Fibroblast of lung (primary cell): ENCODE measurements at places on chromosomes 1 and 21.
A peak's percentile ranks its signal among the peaks of the same experiment; 100 is the strongest.

DNA sequence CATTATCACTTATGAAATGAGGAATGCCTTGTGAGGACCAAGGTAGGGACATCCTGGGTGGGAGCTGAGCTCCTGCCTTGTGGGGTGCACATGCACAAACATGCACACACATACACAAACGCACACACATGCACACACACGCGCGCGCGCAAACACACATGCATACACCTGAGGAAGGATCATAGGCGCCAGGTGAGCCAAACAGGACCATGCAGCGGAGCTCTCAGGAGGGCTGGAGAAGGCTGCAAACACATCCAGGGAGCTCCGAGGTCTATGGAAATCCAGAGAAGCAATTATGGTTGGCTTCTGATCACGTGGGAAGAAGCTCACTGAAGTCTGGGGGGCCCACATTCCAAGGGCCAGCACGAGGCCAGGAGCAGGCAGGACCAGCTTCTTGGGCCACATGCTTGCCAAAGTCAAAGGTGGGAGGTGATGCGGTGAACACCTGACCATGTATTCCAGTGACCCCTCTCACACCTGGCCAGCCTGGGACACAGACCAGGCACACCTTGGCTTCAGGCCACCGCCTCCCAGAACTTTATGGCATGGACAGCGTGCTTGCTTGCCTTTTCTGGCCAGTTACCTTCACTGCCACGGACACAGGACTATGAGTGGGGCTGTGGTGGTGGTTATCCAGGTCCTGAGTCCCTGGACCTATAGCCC lies 13.6 kb downstream of the GPR137B start:
- DNase-seq: no peak

GRCh38 chr1:87150143-87150542 lies 178.5 kb upstream of the LMO4 start:
- no peak for DNase-seq

GRCh38 chr1:20729990-20730689 lies 2.4 kb downstream of the SH2D5 start:
- DNase-seq: no peak

DNA sequence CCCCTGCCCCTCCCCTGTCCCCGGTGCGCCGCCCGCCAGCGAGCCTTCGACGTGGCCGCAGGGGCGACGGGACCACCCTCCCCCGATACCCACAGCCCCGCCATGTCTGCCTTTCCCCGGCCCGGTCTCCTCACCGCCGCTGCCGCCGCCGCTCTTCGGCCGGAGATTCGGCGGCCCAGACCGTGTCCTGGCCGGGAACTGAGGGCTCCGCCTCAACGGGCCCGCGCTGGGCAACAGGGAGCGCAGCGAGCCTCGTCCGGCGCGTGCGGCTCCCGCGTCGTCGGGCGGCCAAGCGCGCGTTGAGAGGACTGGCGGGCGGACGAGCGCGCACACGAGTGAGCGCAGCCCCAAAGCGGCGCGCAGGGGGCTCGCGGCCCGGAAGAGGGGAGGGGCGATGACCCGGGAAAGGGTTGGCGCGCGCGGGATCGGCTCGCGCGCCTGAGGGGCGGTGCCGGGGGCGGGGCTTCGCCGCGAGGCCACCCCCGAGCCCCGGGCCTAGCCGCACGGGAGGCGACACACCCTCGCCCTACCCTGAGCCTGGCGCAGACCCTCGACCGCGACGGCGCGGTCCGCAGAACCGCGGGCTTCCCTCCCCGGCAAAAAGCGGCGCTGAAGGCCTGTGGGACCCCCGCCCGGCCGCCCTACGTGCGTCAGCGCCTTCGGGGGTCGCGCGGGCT lies at the start of gene BTG3:
TSS of gene BTG3 (minus strand) at position 337 of the 677 bp plus-strand sequence. CDS start 3,757 bp downstream, outside the sequence.
- DNase-seq: peak; percentile 78

DNA sequence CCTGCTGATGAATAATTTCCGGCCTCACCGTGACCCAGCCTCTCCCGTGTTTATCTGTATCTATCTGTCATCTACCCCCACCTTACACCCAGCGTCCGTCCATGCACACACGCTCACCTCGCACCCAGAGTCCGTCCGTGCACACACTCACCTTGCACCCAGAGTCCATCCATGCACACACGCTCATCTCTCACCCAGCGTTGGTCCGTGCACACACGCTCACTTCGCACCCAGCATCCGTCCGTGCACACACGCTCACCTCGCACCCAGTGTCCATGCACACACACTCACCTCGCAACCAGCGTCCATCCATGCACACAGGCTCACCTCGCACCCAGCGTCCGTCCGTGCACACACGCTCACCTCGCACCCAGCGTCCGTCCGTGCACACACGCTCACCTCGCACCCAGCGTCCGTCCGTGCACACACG lies 25.0 kb upstream of the COL18A1 start:
- DNase-seq: no peak

- DNase-seq: no peak
These were observed 411.3 kb upstream of the RUNX1 start for GRCh38 chr21:35460441-35460840.

GRCh38 chr1:151024540-151025146 lies 11.7 kb upstream of the BNIPL start:
- peak; percentile 51 for DNase-seq

DNA sequence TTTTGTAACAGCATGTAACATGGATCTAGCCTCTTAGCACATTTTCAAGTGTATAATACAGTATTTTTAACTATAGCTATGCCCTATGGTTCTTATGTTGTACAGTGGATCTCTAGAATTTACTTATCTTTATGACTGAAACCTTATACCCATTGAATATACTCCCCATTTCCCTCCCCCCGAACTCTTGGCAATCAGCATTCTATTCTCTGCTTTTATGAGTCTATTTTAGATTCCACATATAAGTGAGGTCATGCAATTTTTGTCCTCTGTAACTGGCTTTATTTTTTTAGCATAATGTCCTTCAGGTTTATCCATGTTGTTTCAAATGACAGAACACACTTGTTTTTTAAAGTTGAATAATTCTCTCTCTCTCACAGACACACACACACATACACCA lies 3.1 kb upstream of the GBP6 start:
- no peak for DNase-seq

DNA sequence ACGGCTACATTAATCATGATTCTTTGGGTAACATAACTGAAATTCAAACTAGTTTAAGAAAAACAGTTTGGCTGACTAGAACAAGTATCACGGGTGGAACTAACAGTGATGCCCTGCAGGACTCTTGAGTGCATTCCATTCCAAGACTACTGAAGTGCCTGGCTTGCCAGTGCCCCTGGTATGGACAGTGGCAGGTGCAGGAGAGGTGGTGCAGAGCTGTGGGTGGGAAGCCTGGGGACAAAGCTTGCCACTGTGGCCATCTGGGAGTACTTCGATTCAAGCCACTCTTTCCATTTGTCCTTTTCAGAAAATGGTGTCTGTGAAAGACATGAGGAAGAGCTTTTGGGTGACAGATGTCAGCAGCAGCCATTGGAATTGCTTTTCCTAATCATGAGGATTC lies 166.5 kb downstream of the RRAGC start:
- DNase-seq: no peak

DNA sequence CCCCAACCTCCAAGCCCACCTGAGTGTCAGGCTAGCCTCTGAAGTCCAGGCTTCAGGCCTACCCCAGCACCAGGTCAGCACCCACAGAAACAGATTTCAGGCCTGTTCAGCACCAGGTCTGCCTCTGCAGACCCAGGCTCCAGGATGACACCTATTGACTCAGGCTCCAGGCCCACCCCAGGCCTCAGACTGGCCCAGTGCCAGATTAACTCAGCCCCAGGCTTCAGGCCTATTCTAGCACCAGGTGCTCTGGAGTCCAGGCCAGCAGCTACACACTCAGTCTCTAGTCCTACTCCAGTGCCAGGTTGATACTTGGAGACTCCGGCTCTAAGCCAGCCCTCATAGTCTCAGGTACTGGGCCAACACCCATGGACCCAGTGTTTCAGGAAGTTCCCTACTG lies 541.7 kb upstream of the PBX1 start:
- no peak for DNase-seq

DNA sequence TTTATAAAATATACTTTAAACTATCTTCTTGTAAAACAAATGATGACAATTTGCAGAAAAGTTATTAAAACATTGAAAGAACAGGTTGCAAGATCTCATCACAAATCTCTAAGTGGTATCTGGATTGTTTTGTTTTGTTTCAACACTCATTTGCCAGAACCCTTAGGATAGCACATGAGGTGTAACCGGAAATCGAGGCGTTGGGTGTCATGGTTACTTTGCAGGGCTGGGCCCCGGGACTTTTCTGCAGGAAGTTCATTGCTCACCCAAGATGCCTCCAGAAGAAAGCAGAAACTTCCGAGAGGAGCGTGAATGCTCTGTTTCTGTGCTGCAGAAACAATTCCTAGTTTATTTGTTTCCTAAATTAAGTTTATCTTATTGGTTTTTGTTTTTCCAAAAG lies 2.5 kb downstream of the DISC1 start:
- no peak for DNase-seq

GRCh38 chr1:181081395-181081794 lies 7.1 kb upstream of the IER5 start:
- DNase-seq: no peak

DNA sequence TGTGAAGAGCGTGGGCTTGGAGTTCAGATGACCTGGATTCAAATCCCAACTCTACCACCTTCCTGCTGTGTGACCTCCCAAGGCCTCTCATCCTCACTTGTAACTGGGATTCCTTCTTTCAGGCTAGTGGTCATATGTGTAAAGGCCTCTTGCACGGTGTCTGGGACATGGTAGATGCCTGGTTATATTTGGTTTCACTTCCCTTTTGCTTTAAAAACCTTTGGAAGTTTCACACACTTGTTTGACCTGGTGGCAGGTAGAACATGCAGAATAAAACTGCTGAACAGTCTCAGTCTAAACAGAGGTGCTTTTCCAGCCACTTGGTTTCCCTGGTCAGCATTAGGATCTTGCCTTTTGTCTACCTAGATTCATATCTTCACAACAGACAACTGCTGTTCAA lies 37.0 kb upstream of the RCAN3 start:
- no peak for DNase-seq

- peak; percentile 96 for DNase-seq
These were observed 94.7 kb downstream of the SIK1 start for GRCh38 chr21:43331962-43332828.

- DNase-seq: peak; percentile 38
These were observed at the start of gene DSCAM for GRCh38 chr21:40846587-40847411. Gene DSCAM (minus strand): TSS chr21:40847158. CDS start chr21:40846661, 497 bp downstream.

- DNase-seq: no peak
These were observed 20.2 kb upstream of the ZBTB21 start for GRCh38 chr21:42030311-42030710.

DNA sequence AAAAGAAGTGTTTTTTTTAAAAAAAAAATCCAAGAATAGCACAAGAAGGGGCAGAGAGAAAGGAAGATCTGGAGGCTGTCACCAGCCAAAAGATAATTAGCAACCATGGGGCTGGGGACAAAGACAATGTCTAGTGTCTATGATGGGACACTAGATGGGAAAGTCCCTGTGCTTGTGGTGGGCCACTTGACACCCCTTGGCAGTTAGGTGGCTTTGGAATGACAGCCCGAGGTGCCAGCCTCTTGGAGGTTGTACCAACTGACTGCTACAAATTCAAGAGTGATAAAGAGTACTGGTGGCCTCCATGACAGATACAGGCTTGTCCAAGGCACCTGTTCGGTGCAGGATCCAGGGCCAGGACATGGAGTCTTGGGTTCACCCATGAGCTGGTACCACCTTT lies 21.6 kb downstream of the ATP2B4 start:
- no peak for DNase-seq

- DNase-seq: no peak
These were observed 31.4 kb downstream of the LACTBL1 start for GRCh38 chr1:22941257-22941656.

GRCh38 chr21:35699361-35699760 lies 361.0 kb downstream of the SETD4 start:
- no peak for DNase-seq

- DNase-seq: no peak
These were observed 18.3 kb upstream of the PSMB2 start for GRCh38 chr1:35659589-35659988.

- peak; percentile 93 for DNase-seq
These were observed 8.8 kb upstream of the FAM20B start for GRCh38 chr1:179016706-179017382.

DNA sequence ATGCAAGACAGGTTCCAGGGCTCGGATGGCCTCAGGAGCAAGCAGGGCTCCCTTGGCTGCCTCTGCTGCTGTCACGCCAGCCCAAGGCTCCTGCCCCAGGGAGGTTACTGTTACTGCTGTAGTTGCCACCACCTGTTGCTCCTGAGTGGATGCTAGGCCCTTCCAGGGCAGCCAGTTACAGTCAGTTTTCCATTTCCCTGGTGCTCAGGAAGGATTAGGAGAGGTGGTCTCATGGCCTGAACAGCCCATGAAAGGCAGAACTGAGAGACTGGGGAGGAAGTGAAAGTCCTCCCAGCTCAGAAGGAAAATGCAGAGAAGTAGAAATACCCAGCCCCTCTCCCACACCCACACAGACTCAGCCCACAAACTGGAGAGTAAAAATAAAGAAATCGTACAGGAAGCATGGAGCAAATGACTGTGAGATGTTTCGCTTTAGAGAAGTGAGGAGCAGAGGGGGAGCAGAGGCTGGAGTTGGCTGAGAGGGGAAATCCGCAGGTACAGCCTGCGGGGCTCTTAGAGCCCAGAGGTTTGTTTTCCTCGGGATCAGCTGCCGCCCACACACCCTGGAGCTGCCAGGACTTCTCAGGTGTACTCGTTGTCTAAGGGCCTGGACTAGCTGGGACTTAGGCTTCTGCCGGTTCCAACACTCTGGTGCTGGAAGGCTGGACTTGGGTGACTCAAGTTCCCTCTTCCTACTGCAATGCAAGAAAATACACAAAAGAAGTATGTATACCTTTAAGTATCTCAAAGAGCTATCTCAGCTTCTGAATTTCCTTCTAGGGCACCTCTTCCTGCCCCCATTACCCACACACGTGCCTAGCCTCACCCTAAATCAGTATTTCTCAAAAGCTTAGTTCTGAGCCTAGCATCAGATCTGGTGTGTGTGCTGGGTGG lies 2.3 kb downstream of the IL6R start:
- no peak for DNase-seq

DNA sequence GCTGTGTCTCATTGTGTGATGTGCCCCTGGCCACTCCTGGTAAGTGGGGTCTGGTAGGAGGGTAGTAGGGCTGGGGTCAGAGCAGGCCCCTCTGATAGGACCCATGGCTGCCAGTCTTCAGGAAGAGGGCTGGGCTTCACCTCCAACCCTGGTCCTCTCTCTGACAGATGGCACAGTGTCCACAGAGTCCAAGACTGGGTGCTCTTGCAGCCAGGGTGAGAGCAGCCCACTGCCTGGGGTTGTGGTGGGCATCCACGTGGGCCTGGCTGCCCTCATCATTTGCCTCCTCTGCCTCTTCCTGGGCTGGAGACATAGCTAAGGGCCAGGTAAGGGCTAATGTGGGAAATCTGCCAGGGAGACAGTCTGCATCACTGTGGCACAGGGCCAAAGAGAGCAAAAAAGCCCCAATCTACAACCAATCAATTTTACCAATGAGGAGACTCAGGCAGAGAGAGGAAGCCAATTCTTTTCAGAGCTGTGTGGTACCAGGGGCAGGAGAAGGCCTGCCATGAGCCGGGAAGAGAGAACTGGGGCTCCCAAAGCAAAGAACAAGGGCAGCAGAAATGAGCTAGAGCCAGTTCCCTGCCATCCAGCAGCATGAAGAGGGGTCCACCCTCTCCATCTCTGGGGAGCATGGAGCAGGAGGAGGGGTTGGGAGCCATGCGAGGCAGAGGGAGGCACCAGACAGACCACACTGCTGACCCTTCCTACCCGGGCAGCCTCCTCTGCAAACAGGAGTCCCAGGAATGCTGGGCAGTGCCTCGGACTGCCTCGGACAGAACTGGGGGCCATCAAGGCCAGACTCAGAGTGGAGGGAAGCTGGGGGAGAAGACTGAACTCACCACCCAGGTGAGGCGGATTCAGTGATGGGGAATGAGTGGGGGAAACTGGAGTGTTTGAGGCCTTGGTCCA lies 26.8 kb downstream of the SLC27A3 start:
- no peak for DNase-seq
